ENCODE measurements at places on chromosomes 16 and 17.

DNA sequence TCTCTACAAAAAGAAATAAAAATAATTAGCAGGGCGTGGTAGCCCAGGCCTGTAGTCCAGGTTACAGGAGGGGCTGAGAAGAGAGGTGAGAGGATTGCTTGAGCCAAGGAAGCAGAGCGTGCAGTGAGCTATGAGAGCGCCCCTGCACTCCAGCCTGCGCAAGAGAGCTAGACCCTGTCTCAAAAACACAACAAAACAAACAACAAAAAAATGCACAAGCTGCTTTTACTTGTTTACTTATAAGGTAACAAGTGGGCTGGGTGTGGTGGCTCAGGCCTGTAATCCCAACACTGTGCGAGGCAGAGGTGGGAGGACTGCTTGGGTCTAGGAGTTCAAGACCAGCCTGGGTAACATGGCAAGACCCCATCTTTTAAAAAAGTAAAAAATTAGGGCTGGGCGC lies 1.7 kb downstream of the CYTH1 start:
- no peak for DNase-seq

- DNase-seq: no peak
Observed at GRCh38 chr17:66849851-66850580, 15.1 kb downstream of the CACNG5 start.

DNA sequence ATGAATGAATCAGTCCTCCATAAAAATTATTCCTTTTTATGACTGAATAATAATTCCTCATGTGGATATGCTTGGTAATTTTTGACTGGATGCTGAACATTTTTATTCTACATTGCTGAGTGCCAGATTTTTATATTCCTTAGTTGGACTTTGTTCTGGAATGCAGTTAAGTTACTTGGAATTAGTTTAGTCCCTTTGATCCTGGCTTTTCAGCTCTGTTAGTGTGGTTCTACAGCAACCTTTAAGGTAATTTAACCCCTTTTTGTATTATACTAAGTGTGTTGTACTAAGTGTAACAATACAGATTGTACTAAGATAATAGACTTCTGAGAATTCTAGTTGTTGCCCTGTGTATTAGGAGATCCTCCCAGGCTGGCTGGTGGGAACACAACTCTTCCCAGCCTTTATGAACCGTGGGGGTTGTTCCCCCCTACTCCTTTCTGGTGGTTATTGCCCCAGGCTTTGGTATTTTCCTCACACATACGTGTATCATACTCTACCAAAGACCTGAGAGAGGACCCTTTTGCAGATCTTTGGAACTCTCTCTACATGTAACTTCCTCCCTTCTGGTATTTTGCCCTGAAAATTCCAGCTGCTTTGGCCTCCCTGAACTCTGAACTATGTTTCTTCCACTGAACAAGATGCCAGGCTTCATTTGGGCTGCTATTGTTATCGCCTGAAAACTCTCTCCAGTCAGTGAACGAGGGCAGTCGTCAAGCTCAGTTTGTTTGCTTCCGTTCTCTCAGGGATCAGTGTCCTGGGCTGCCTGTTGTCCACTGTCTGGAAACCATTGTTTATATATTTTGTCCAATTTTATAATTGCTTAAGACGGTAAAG lies 30.5 kb downstream of the TANGO6 start:
- DNase-seq: no peak

DNA sequence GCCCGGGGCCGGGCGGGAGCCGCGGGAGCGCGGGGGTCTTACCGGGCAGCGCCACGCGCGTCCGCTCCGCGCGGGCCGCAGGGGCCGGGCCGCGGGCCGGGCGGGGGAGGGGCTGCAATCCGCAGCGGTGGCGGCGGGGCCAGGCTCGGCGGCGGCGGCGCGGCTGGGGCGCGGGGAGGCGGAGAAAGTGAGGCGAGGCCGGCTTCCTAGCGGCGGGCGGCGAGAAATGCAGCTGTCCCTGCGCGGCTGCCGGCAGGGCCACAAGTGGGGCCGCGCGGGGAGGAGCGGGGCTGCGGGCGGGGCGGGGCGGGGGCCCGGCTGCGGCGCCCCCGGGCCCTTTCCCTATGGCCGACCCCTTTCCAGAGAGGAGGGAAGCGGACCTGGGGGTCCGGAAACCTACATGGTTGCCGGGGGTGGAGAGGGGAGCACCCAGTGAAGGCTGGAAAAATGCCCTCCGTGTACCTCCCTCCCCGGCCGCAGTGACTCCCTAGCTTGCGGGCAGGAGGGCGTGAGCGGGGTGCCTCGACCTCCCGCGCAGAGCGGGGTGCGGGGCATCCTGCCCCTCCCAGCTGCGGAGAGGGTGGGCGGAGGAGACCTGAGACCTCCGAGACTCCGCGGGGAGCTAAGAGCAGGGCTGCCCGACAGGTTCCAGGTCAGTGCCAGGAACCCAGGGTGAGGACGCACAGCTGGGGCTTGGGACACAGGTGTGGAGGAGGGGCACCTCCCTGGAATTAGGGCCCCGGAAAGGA lies at the start of gene CUEDC1:
TSS of gene CUEDC1 (minus strand) at position 230 of the 749 bp plus-strand sequence. CDS start 69,848 bp downstream, outside the sequence.
- peak; percentile 56 for DNase-seq

DNA sequence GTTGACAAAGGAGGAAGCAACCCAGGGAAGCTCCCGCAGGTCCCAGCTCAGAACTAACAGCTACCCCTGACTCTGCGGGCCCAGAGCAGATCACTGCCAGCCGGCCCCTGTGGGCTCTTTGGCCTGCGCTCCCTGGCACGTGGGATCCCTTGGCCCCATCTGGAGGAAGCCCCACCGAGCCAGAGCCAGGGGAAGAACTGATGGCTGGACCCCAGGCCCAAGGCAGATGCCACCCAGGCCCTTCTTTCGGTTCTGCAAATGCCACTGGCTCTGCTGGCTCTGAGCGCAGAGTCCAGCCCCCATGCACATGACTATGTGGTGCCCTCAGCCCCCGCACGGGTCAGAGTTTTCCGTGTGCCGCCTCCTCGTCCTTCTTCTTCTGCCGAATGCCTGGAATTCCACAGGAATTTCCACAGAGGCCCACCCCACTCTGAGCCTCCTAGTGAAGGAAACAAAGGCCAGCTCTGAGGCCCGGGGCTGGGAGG lies 35.8 kb upstream of the SNN start:
- DNase-seq: no peak

- no peak for DNase-seq
Observed at GRCh38 chr16:66441586-66442375, 14.7 kb downstream of the BEAN1 start.

GRCh38 chr16:84413244-84414004 lies 45.1 kb downstream of the ATP2C2 start:
- no peak for DNase-seq

- peak; percentile 51 for DNase-seq
Observed at GRCh38 chr17:38604479-38605403, 1.0 kb downstream of the SRCIN1 start.

GRCh38 chr17:50467855-50468303 lies 801 bp downstream of the CHAD start:
- DNase-seq: no peak

- DNase-seq: no peak
Observed at GRCh38 chr16:79098907-79099306, 501.6 kb downstream of the MAF start.

DNA sequence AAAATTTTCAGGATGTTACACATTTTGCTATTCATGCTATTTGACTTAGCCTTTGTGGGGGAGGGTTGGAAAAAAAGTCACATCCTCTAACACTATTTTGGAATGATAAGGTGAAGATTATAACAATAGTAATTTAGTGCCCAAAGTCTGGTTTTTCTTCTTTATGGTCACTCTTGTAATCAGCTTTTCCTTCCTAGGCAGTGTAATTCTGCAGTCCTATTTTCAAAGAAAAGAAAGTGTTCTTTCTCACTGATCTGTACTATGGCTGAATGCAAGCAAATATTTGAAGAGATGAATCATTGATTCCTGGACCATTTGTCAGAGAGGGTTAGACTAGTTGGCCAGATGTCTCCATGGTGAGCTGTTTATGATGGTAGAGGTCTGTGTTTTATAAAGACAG lies 8.4 kb downstream of the RSPRY1 start:
- DNase-seq: no peak

GRCh38 chr16:1108299-1109252 lies 12.5 kb upstream of the C1QTNF8 start:
- no peak for DNase-seq

DNA sequence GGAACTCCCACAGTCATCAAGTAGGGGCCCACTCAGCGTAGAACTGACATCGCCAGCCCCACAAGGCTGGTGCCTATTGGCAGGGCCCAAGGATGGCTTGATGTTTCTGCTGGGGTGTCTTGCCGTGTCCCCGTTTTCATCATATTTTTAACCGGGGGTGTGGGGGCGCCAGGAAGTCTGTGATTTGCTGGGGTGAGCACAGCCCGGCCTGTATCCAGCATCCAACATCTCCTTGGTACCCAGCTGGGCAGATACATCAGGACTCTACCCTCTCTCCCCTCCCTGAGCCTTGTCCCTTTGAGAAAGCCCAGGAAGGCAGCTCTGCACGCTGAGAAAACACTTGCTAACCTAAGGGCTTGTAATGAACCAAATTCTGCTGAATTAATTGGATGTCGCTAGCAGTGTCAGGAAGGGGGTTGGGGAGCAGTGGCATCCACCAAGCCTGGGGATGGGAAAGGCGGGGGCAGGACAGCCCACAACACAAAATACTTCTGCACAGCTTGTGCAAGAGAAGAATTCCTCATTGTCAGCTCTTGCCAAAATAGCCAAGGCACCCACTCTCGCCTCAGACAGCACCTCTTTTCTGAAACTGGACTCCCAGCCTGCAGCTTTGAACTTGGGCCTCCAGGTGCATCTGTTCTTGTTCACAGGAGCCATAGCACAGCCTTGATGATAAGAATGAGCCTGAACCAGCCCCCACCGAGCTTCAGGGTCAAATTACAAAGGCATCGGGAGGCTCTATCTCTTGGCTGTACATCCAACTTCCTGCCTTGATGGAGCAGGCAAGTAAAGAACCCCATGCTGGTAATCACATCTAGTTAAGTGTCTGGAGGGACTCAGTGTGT lies 63.7 kb upstream of the LYRM9 start:
- no peak for DNase-seq

- DNase-seq: no peak
Observed at GRCh38 chr16:76571755-76572154, 294.6 kb downstream of the CNTNAP4 start.

GRCh38 chr16:27156579-27156978 lies 46.7 kb upstream of the KDM8 start:
- no peak for DNase-seq

- peak; percentile 76 for DNase-seq
Observed at GRCh38 chr17:4908711-4909496, 6.0 kb upstream of the CHRNE start.

DNA sequence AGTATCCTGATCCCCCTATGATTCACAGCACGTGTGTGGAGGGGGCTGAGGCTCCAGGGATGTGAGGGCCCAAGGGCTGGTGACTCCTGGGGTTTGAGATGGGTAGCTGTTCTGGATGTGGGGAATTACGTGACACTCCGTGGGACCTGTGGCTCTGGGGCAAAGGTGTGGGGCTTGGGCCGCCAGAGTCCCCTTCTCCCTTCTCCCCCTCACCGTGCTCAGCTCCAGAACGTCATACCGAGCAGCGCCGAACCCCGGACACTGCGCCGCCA lies 7.2 kb downstream of the PLEKHH3 start:
- DNase-seq: no peak

- no peak for DNase-seq
Observed at GRCh38 chr17:1967213-1967612, 57.9 kb downstream of the RTN4RL1 start.

DNA sequence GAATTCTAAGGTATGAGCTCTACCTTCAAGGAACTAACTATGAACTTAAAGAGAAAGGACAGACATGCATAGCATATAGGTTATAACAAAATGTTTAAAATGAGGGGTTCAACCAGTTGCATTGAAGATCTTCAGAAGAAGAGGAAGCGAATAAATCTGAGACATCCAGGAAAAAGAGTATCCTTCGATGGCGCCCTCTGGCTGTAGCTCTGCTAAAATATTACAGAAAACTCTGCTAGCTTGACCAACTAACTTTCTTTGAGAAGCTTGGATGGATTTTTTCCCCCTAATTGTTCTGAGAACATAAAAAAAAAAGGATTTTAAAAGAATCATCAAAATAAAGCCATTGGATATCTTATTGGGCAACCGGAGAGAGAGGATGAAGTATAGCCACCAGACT lies 659.9 kb upstream of the SOX9 start:
- no peak for DNase-seq

- no peak for DNase-seq
Observed at GRCh38 chr17:44408786-44409185, 19.3 kb upstream of the ITGA2B start.

GRCh38 chr17:72134608-72135394 lies 14.0 kb downstream of the SOX9 start:
- no peak for DNase-seq

- DNase-seq: no peak
Observed at GRCh38 chr16:86363057-86363490, 147.3 kb upstream of the FOXF1 start.

DNA sequence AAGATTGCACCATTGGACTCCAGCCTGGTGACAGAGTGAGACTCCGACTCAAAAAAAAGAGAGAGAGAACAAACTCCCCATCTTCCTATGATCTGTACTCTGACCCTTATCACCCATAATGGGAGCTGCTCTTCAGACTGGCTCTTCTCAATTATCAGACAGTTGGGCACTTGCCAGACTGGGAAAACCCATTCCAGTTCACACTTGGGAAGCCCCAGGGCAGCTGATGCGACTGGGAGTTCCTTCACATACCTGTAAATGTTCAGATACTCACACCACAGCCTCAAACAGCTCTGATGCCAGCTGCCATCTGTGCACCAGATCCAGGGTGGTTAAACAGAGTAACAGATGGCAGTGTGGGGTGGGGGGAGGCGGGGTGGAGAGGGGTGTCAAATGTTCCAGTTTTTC lies 23.8 kb upstream of the TMEM101 start:
- DNase-seq: no peak

- DNase-seq: no peak
Observed at GRCh38 chr16:70162041-70162451, 11.5 kb upstream of the CLEC18C start.

DNA sequence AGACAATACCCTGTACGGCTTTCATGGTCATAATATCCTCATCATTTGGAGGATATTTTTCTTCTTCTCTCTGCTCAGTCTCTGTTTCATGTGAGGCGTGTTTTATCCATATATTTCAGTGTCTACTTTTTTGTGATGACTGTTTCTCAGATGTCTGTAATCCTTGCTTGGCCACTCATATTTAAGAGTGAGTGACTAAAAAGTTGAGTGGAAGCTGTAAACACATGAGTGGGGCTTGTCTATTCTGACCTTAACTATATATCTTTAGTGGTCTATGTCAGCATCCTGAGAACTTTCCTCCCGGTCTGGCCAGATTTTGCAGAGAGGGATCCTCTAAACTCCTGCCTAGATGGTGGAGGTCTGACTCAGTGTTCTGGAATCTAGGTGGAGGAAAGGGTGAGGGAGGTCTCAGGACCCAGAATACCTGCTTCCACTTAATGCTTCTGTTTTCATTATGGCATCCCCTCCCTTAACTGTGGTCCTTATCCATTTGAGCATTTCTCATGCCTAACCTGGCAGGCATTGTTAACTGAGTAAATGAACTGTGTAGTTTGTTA lies 6.0 kb downstream of the DDX19B start:
- DNase-seq: no peak

DNA sequence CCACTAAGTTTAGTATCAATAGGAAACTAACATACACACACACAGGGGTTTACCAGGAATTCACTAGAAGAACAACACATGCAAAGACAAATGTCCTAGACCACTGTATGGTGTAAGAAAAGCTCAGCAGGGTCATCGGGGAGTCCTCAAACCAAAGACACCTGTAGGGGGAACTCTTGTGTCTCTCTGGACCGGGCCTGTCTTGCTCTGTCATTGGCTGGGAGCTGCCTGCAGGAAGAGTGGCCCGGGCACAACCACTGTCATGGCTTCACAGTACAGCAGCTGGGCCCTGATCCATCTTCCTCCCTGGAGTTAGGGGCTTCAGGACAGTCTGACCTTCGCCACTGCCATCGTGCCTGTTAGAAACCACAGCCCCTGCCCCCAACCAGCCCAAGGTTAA lies 263.6 kb upstream of the DYNLRB2 start:
- no peak for DNase-seq
